Activated T-cell treated with anti-CD3 and anti-CD28 coated beads, Interleukin-2, amount 50 U/mL, for 72 hours (primary cell): ENCODE measurements at places on chromosomes 5 and 9.
A peak's percentile ranks its signal among the peaks of the same experiment; 100 is the strongest.

GRCh38 chr5:116544531-116545241 lies 29.9 kb downstream of the SEMA6A start:
- DNase-seq, result no peak

DNA sequence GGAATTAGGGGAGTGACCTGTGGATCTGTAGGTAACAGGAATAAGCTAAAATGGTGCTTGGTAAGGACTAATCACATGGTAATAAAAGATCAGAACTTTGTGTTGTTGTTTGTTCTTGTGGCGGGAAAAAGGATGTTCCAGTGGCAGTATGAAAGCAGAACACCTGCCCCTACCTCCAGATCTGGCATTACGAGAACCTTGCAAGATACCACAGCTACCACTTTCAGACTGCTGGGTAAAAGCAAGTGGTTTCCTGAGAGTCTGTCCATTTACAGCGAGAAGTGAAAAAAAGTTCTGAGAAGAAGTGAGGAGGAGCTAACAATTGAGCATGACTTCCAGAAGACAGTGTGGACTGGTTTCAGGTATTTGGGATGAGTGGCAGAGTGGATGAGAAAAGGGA lies 252.5 kb downstream of the TLE4 start:
- no peak for DNase-seq

GRCh38 chr5:10856683-10857337 lies 95.8 kb upstream of the DAP start:
- peak; percentile 33 for DNase-seq

DNA sequence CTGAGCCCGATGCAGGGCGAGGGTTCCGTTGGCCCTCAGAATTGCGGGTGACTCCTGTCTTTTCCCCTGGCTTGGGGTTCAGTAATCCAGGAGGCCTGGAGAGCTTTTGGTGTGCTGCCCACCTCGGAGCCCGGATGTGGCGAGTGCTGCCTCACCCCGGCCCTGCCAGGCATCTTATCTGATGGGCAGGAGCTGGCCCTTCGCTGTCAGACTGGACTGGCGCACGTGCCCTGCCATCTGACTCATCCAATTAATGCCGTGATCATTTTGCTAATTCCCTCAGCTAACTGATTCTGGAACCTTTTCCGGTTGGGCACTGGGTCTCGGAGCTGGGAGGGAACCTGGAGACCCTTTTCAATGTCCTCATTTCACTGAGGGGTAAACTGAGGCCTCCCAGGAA lies 34.6 kb downstream of the RXRA start:
- DNase-seq, result no peak

DNA sequence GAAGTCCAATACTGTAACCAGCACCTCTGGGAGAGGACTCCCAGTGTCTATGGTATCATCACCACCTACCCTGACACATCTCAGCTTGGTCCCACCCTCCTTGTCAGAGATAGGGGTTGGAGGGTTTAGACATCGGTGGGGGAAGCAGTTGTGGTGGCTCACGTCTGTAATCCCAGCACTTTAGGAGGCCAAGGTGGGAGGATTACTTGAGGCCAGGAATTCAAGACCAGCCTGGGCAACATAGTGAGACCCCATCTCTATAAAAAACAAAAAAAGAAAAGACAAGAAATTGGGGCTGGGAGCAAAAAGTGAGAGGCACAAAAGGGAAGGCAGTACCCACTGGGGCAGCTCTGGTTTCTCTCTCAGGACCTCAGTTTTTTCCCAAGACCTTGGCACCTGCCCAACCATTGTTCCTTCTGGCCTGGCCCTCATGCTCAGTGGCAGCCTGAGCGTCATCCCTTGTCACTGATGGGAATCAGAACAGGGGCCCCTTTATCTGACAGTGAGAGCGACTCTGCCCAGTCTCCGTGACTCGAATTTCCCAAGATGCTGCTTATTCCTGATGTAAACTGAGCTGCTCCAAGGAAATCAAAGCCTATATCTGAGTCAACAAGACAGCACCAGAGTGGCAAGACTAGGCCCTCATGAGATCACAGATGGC lies 80.5 kb upstream of the HSPA9 start:
- no peak for DNase-seq

GRCh38 chr5:167785901-167786300 lies 505.5 kb upstream of the WWC1 start:
- DNase-seq, result no peak

DNA sequence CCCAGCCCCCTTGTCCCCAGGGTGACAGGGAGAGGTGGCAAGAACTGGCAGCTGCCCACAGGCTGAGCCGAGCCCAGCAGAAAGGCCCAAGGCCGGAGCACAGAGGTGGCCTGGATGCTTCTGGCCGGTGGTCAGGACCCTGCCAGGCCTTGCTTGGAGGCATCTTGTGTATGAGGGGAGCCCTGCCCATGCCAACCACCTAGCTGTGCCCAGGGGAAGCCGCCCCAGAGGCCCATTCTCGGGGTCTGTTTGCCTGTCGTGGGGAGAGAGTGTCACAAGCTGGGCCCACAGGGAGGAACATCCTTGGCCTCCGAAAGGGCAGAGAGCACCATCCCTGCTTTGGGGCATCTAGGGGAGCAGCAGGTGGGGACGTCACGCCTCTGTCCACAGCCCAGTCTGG lies 10.0 kb downstream of the NKD2 start:
- DNase-seq, result no peak

GRCh38 chr5:64269164-64269563 lies 103.5 kb downstream of the RNF180 start:
- no peak for DNase-seq

DNA sequence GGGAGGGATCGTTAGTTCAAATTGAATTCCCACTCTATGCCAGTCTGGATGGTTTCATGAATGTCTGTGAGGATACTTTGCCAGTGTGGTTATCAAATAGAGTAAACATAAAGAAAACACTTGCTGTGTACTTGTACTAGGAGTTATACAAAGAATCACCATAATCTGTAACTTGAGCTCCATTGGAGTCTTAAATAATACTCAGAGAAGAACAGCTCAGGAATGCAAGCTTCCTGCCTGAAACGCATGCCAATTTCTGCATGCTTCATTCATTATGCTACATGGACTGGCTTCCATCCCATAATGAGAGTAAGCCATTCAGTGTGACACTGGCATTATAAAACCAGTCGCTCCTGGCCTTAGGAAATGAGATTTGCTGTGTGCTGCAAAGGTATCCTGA lies 351.4 kb downstream of the SEMA5A start:
- no peak for DNase-seq
